ENCODE measurements at places on chromosomes 4 and X. TPM values are rescaled to one million over a fixed set of nuclear protein-coding genes. Genes with fewer than 3 reads are reported as not detected.

DNA sequence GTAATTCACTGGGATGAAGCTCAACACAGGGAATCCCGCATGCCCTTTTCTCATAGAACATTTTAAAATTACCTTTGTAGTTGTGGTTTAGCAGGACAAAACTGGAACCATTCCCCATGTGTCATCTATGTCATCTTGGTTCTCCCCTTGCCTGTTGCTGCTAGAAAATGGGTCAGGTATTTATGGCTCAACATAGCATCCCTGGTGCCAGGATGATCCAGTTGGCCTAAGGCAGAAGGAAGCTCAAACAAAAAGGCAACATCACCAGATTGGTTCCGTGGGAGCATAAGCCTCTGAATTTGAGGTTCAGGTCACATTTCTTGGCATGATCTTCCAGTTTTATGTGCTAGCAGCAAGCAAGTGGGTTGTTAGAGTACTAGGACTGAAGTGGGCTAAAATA lies 552.6 kb upstream of the BOD1L1 start:
- H3K4me1 ChIP-seq = peaks cover 8% of the 10 kb centered on the region
- DNase-seq = no peak
- no peaks in the 10 kb centered on the region for H3K27me3 ChIP-seq
- H3K27ac ChIP-seq = no peak overlapping the region

DNA sequence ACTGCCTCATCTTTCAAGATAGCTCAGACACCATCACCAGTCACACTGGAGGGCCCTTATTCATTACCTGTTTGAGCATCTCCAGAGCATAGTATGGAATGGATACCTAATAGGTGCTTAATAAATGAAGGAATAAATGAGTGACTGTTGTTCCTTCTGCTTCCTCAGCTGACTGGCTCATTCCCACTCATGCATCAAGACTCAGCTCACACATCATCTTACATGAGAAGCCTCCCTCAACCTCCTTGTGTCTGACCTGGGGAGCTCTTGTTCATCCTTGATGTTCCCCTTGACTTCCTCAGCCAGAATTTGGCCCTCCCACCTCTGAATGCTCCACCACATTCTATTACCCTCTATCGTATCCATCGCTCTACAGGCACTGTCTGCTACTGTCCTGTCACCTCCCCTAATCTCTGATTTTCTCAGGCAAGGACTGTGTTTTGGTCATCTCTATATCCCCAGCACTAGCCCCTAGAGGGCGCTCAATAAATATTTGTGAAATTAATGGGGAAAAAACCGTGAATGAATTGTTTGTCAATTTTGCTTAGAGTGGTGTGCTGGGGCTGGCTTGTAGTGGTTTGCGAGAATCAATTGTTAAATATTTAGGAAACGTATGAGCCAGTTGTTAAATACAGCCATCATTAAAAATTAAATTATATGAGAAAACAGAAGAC lies 88.3 kb downstream of the NHSL2 start:
- DNase-seq = no peak
- no peaks in the 10 kb centered on the region for H3K27me3 ChIP-seq

DNA sequence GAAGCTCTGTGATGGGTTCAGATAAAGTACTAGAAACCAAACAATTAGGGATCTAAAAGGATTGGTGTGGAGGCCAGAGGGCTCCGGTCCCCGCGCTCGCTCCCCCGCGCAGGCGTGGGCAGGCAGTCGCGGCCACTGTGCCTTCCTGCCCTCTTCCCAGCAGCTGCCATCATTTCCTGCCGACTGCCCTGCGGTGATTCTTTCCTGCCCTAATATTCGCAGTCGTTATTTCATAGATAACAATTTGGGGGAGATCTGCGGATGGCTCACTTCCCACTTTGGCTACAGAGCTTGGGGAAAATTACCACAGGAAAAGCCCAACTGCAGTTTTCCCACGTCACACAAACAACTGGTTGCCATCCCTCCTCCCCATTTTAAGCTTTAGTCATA lies 2.2 kb downstream of the GRIA2 start:
- no peak overlapping the region for H3K4me3 ChIP-seq
- H3K4me1 ChIP-seq = no peaks in the 10 kb centered on the region
- DNase-seq = no peak
- peaks cover 37% of the 10 kb centered on the region for H3K27me3 ChIP-seq
- no peak overlapping the region for H3K27ac ChIP-seq
- no peaks in the 10 kb centered on the region for H3K36me3 ChIP-seq

GRCh38 chr4:83358410-83358809 lies 23.8 kb upstream of the HPSE start:
- no peak overlapping the region for H3K27ac ChIP-seq
- H3K4me3 ChIP-seq = no peak overlapping the region
- no peak for DNase-seq
- peaks cover 7% of the 10 kb centered on the region for H3K4me1 ChIP-seq
- H3K27me3 ChIP-seq = no peaks in the 10 kb centered on the region

The TACR3 gene
- total RNA-seq = not detected

The SPATA18 gene
- 13.5 TPM for total RNA-seq

DNA sequence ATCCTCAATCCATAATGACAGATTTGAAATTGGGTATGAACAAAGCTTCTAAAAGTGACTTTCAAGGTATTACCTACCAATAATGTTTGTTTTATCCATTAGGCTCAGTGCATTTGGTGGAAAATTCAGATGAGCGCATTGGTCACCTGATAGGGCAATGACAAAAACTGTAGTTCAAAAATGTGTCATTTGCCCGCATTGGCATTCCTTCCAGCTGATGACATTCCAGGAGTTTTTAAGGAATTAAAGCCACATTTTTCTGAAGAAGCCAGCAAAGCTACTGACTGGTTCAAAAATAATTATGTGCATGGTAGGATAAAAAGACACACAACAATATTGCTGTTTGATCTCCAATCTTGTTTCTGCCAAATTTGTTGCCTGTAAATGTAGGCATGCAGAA lies 473.4 kb upstream of the CPEB2 start:
- H3K4me1 ChIP-seq = no peaks in the 10 kb centered on the region
- no peak overlapping the region for H3K4me3 ChIP-seq
- no peaks in the 10 kb centered on the region for H3K27me3 ChIP-seq
- DNase-seq = no peak

GRCh38 chrX:40469316-40469715 lies 111.5 kb upstream of the ATP6AP2 start:
- no peaks in the 10 kb centered on the region for H3K27me3 ChIP-seq
- no peaks in the 10 kb centered on the region for H3K36me3 ChIP-seq
- no peak for DNase-seq
- no peaks in the 10 kb centered on the region for H3K4me1 ChIP-seq
- H3K4me3 ChIP-seq = no peak overlapping the region

DNA sequence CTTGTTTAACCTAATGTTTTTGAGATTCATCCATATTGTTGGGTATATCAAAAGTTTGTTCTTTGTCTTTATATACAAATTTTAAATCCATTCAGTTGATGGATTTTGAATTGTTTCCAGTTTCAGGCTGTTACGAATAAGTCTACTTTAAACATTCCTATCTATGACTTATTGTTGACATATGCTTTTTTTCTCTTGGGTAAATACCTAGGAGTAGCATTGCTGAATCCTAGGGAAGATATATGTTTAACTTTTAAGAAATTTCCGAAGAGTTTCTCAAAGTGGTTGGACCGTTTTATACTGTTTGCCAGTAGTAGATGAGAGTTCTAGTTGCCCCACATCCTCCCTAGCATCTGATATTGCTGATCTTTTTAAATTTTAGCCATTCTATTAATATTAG lies 60.9 kb upstream of the IL13RA1 start:
- H3K36me3 ChIP-seq = no peaks in the 10 kb centered on the region
- no peaks in the 10 kb centered on the region for H3K27me3 ChIP-seq
- H3K4me1 ChIP-seq = no peaks in the 10 kb centered on the region

Measured in left lung (tissue), 14 donors.